Umbilical cord (tissue), 2 donors: ENCODE measurements at places on chromosomes 16 and 17. TPM values are rescaled to one million over a fixed set of nuclear protein-coding genes. Genes with fewer than 3 reads are reported as not detected.

CCDC78 gene
- 0.24 TPM for total RNA-seq

TRPV3 gene
- 8.9 TPM for total RNA-seq

SLC52A1 gene
- 1.4 TPM for total RNA-seq

KCNJ18 gene
- total RNA-seq, result not detected

CTRB2 gene
- not detected for total RNA-seq

MYH8 gene
- not detected for total RNA-seq

TRPV2 gene
- 22.9 TPM for total RNA-seq

GCSH gene
- 17.6 TPM for total RNA-seq

RPGRIP1L gene
- total RNA-seq, result 28.4 TPM

CDH13 gene
- total RNA-seq, result 6.7 TPM

RNU2-1 gene
- not detected for total RNA-seq

C17orf50 gene
- total RNA-seq, result not detected

ANKFN1 gene
- 12.5 TPM for total RNA-seq

GRCh38 chr16:2520784-2521531 is 787 bp downstream of the AMDHD2 start:
- no peak for DNase-seq

GRCh38 chr17:79137015-79137788 is 62.6 kb downstream of the ENGASE start:
- no peak for DNase-seq

GRCh38 chr16:8634991-8635736 is 13.7 kb downstream of the METTL22 start:
- no peak for DNase-seq

DNA sequence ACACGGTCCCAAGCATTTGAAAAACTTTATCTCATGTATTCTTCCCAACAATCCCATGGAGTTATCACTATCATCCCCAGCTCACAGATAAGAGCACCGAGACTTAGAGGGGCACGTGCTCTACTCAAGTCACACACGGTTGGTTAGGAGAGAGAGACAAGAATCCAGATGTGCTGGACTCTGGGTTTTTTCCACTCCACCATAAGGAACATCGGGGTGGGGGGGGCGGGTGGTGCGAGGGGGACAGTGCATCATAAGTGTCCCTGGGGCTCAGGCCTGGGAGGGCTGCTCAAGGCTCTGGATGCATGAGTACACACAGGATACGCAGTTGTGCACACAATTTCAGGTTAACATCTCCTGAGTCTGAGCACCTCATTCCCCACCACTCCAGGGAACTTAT is 7.4 kb downstream of the CDC42EP4 start:
- DNase-seq, result peak; percentile 73

DNA sequence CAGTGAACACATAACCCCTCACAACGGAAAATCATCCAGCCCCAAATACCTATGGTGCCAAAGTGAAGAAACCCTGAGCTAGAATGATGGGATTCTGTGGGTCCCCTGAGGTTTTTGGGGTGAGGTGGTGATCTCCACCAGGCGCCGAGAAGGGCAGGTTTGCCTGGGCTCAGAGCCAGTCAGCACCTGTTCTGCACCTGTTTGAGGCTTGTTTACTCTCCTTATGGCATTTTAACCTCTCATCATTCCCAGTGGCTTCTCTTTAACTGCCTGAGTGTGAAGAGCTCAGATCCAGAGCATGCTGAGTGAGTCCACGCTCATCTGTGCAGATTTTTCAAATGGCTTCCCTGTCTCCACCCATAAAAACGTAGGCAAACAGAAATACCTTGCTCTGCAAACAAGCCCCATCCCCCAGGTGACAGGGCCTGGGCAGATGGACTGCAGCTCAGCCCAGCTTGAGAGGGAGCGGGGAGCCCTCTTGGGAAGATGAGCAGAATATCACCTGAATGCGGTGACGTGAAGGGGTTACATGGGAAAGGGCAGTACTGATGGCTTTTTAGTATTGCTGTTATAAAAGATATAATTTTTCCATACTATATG is 40.1 kb upstream of the CLEC19A start:
- DNase-seq, result no peak

GRCh38 chr16:50261707-50262235 is 4.6 kb upstream of the ADCY7 start:
- DNase-seq, result no peak

DNA sequence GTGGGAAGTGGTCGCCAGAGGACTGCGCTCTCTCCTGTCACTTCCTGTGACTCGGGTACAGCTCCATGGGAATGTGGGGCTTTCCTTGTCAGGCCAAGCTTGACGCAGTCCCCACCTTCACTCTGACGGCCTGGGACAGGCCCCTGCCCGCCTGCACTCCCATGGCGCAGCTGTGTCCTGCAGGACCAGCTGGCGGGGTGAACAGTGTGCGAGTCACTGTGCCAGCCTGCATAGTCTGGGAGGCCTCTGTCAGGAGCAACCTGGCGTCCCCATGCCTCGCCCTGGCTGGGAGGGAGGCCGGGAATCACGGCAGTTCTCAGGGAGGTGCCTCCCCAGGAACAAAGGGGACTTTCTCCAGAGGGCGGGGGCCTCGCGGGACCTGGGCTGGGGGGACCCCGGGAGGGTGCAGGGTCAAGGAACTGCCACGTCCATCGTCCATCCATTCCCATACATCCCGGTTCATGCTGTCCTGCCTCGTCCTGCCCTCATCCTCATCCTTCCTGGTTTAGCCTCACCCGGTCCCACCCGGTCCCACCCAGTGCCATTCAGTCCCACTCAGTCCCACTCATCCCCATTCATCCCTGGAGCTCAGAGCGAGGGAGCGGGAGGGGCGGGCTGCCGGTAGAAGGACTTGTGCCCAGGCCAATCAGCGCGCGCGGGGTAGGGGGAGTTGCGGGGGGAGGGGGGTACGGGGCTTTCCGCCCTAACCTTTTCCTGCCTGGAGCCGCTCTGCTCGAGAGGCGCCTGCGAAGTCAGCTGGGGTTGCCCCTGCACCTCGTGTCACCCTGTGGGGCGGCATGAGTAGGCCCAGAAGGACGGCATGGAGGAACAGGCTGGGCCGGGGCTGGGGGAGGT is 13.4 kb downstream of the FLYWCH1 start:
- peak; percentile 28 for DNase-seq

DNA sequence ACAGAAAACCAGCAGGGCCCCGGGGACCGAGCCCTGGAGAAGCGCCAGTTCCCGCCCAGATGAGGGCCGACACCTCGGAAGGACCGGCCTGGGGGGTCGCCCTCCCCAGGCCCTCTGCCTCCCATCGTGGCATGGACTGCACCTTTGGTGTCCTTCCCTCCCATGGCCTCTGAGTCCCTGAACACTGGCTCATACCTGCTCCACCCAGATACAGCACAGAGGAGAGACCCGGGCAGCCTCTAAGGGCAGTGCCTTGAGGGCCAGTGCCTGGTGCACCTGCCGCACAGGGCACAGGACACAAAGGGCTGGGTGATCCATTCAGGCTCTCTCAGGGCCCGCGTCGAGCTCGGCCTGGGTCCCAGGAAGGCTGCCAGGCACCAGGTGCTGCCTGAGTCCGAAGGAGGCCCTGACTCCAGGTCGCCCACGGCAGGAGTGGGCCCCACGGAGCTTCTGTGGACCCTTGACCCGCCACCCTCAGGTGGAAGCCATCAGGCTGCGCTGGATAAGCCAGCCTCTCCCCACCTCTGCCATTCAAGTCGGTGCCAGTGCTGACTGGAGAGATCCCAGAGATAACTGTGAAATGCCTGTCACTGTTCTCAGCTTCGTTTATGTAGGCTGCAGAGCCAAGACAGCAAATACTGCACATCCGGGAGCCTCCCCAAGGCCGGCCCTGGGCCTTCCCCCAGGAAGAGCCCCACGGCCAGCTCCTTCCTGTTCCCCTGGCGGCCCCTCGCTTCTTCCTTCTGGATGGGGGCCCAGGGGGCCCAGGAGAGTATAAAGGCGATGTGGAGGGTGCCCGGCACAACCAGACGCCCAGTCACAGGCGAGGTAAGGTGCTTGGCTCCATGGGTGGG is at the start of gene ZG16B:
Gene ZG16B, plus strand, starts transcription at position 803 of the 854 bp plus-strand sequence. CDS start 139 bp downstream, outside the sequence.
- peak; percentile 14 for DNase-seq

GRCh38 chr16:59047114-59047513 is 313.0 kb upstream of the GOT2 start:
- no peak for DNase-seq

DNA sequence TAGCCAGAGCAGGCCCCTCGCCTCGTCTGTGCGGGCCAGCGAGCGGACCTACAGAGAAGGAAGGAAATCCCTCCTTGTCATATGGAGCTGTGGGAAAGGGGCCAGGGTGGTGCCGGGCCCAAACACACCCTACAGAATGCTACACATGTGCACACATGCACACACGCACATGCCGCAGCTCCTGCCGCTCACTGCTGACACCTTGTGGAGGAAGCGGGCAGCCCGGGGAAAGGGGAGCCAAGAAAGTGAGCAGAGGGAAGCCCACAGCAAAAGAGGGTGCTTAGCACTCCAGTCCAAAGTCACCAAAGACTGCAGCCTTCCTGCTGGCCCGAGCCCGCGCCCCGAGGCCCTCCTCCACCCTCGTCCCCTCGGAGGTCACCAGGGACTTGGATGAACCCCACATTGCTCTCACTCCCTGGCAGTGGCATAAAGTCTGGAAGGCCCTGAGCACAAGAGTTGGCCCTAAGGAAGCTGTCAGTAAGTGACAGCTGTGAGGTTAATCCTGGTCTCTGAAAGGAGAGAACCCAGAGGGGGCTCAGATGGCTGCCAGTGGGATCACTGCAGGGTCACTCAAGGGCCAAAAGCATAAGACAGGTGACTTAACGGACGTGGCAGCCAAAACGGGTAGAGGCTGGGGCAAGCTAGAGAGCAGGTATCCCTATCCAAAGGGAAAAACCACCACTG is 68.2 kb downstream of the MYO18A start:
- DNase-seq, result peak; percentile 68

DNA sequence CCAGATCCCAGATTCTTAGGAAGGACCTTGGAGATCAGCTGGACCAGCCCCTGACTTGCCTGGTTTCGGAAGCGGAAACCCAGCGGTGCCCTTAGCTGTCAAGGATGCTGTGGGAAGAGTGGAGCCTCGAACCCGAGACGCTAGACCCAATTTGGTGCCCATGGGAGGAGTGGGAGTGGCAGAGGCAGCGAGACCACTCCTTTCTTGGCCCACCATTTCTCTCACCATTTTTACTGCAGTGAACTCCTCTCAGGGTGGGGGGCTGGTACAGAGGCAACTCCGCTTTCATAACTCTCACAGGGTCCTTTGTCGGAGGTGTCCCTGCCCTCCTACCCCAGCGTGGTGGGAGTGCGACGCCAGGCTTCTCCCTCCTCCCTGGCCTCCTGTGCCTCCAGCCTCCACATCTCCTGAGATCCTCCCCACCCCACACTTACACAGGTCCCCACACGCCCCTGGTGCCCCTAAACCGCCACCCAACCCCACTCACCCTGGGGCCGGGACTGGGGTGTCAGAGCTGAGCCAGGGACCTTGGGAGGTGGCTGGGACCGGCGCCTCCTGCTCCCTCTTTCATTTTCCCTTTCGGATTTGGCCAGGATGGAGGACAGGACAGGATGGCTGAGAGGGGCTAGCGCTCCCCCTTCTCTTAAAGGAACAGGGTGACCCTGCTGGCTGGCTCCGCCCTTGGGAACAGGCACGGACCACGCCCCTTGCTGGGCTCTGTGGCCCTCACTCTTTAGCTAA is at the start of gene GJD3:
Gene GJD3, minus strand, starts transcription at position 617 of the 741 bp plus-strand sequence. CDS start 922 bp downstream, outside the sequence.
- DNase-seq, result no peak

DNA sequence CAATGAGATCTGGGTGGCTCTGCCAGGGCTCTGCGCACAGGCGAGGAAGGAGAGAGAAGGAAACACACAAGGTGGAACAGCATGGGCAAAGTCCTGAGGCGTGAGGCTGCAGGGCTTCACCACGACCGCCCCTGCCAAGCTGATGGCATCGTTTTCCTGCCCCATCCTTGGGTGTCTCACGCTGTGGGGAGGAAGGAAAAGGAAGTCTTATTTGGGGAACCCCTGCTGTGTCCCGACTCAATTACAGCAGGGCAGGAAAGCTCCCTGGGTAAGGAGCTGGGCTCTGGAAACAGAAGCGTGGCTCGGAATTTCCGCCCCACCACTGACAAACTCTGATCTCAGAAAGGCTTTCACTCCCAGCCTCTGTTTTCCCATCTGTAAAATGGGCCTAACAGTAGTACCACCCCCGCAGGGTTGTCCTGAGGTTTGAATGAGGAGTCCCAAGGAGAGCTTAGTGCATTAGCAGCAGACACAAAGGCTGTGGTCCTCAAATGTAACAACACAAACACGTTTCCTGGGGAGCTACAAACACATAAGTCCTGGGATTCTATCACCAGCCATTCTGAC is 3.2 kb upstream of the CDH5 start:
- DNase-seq, result no peak

- DNase-seq, result no peak
Observed at GRCh38 chr16:61500851-61501250, 535.4 kb downstream of the CDH8 start.

DNA sequence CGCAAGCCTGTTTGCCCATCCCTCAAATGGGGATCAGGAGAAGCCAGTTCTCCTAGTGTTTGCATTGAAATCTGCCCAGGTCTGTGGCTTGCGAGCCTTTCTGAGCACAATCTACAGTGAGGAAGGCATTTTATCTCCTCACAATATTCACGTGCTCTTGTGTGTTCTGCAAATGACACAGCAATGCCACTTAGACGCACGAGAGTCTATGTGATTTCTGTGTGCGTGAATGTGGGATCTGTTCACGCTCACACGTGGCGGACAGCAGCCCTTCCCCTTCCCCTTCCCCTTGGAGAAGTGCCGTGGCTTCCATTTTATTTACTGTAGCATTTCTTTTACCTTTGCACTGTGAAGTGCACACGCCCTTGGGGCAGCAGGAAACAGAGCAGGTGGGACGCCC is 17.7 kb upstream of the CBFA2T3 start:
- no peak for DNase-seq

GRCh38 chr16:12160815-12161550 is 184.4 kb downstream of the SNX29 start:
- DNase-seq, result no peak

DNA sequence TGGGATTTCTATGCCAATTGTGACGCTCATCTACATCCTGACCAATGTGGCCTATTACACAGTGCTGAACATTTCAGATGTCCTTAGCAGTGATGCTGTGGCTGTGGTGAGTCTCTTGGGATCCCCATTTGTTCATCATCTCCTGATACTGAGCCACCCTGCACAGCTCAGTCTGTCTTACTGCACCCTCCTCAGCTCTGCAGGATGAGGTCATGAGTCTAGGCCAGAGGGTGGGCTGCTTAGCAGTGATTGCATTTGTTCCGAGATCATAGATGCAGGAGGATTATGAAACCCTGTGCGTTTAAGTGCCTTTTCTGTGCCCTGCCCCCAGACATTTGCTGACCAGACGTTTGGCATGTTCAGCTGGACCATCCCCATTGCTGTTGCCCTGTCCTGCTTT is 19.5 kb downstream of the SLC7A6OS start:
- DNase-seq, result no peak

DNA sequence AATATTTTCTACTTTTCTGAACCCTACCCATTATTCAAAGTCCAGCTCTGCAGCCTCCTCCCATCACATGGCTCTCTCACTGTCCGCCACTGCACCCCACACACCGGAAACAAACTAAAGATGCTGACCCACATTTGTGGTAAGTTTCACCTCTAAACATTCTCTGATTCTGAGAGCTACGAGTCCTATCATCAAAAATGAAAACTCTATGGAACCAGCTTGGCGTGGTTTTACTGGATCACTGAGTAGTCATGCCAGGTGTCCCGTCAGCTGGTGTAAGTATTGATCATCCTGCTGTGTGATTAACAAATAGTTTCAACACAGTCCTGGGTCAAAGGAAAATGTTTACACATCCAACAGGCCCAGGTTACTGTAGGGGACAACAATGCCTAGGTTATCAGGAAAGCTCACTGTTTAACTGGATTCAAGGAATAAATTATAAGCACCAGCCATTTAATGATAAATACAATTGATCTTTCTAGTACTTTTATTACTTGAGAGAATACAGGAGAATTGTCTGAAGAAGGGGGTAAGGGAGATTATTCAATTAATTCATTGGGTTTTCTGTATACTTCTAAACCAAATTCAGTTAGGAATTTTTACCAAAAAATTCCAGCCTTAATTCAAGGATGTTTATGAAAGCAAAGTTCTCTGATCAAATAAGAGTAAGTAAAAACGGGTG is 33.9 kb downstream of the CYTH1 start:
- DNase-seq, result no peak
